ENCODE measurements at places on chromosomes 7 and 10. TPM values are rescaled to one million over a fixed set of nuclear protein-coding genes. Genes with fewer than 3 reads are reported as not detected.

ZFAND2A gene
- total RNA-seq: 9.0 TPM

DHTKD1 gene
- 9.7 TPM for total RNA-seq

TFR2 gene
- total RNA-seq: not detected

LRRC18 gene
- not detected for total RNA-seq

PNLIPRP3 gene
- total RNA-seq: not detected

GARIN1A gene
- total RNA-seq: 0.23 TPM

MKLN1 gene
- total RNA-seq: 22.4 TPM

EN2 gene
- total RNA-seq: under 0.01 TPM

CUZD1 gene
- total RNA-seq: not detected

PON3 gene
- 4.0 TPM for total RNA-seq

SPDYE2B gene
- not detected for total RNA-seq

GDF2 gene
- not detected for total RNA-seq

ANKRD61 gene
- not detected for total RNA-seq

UPK3BL2 gene
- total RNA-seq: 0.09 TPM

ENTPD1 gene
- total RNA-seq: not detected

CDC14C gene
- not detected for total RNA-seq

CFAP46 gene
- 2.6 TPM for total RNA-seq

TAS2R41 gene
- not detected for total RNA-seq

CRYGN gene
- total RNA-seq: under 0.01 TPM

SCART1 gene
- total RNA-seq: 2.1 TPM

NUDT13 gene
- 11.0 TPM for total RNA-seq

FKBP9 gene
- 351 TPM for total RNA-seq

PAX4 gene
- not detected for total RNA-seq

CXCL12 gene
- 53.3 TPM for total RNA-seq

EBLN1 gene
- not detected for total RNA-seq
